ENCODE measurements at places on chromosomes 12 and 14.

DNA sequence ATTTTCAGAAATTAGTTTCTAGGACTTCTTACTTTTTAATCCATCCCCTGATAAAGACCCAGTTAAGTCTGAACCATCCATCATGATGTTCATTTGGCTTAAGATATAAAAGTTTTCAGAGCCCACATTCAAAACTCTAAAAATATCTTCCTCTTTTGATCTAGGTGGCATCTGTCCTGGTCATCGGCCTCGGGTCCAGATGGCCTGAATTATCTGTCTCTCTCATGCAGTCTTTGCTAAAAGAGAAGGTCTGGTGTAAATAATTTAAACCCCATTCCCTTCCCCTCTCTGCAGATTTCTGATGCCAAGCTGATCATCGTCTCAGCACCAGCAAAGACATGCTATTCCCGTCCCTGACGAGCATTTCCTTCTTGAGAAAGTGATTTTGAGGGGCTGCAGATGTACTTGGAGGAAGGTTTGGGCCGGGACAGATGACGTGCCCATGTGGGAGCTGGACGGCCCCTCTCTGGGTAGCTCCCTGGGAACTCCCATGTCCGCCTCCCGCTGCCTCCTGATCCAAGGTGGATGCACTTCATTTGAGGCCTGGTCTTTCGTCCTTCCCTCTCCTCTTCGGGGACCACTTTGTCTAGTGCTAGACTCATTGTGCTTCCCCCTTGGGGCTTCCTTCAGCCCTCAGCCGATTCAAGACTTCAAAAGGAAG, 173.0 kb upstream of the PRMT8 start:
- DNase-seq: no peak

GRCh38 chr12:90080616-90081015, 372.0 kb upstream of the ATP2B1 start:
- DNase-seq: no peak

DNA sequence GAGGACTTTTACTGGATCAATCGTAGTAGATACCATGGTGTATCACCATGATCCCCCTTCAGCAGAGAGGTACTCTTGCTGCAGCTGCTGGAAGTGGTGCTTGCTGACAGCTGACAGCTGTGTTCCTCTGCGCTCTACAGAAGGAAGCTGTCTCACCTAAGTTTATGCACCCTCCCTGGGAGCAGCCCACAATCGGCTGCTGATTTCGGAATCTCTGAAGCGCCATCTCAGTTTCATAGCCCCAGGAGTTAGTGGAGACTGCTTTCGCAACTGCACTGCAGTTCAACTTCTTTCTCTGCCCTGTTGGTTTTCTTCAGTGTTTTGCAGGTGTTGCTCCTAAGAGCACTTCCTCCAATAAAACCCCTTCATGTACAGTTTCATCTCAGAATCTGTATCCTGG, 237.9 kb downstream of the PAWR start:
- DNase-seq: no peak

GRCh38 chr12:57244312-57244696, 6.7 kb downstream of the STAC3 start:
- DNase-seq: no peak

- no peak for DNase-seq
These were observed 113.8 kb downstream of the KCNK10 start for GRCh38 chr14:88209273-88209672.

DNA sequence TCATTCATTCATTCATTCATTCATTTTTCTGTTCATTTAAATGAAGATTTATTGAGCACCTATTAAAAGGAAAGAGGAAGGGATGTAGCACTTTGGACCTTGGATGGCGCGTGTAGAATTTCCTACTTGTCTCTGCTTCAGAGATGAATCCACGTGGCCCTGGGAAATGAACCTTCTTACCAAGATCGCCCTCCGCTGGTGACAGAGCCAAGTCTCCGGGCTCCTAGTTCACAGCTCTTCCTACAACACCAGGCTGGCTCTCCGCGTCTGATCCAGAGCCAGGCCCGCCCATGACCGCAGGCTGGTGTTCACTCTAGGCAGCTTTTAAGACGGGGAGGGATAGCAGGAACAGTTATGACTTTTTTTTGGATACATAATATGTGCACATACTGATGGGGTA, 70.9 kb upstream of the PIWIL1 start:
- no peak for DNase-seq

- no peak for DNase-seq
These were observed 184.5 kb downstream of the AKAP6 start for GRCh38 chr14:32513571-32514009.
